ENCODE measurements at places on chromosomes 1 and 21. TPM values are rescaled to one million over a fixed set of nuclear protein-coding genes. Genes with fewer than 3 reads are reported as not detected.

Gene TMPRSS15
- 0.17 TPM for total RNA-seq

Gene ADORA1
- 5.6 TPM for total RNA-seq

Gene CFHR2
- total RNA-seq: not detected

Gene AMY2A
- not detected for total RNA-seq

Gene UTS2
- not detected for total RNA-seq

Gene KRTAP19-2
- not detected for total RNA-seq

Gene PCSK9
- total RNA-seq: 1.7 TPM

Gene HAO2
- not detected for total RNA-seq

Measured in M059J (cell line).